Activated T-cell treated with anti-CD3 and anti-CD28 coated beads, Interleukin-2, amount 50 U/mL, for 72 hours (primary cell): ENCODE measurements at places on chromosomes 6 and 20. TPM values are rescaled to one million over a fixed set of nuclear protein-coding genes. Genes with fewer than 3 reads are reported as not detected.

GRCh38 chr20:50151034-50151743 is 2.3 kb downstream of the PEDS1 start:
- DNase-seq = no peak

DNA sequence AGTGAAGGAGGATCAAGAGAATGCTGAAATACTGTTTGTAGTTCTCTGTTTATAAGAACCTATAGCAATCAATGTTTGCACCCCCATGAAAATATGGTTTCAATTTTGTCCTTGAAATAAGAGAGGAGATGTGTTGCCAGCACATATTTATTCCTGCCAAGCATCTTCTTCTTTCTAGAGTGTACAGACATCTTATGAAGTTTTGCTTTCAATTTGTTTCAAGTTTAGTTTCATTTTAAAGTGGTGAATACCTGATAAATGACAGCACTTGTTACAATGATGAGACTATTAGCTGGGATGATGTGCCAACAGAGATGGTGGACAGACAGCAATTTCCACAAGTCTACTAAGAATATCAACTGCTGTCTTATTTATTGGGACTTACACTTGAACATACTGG is 39.2 kb upstream of the CENPW start:
- no peak for DNase-seq

- no peak for DNase-seq
These were observed 21.6 kb upstream of the FBXO9 start for GRCh38 chr6:53043581-53043980.

DNA sequence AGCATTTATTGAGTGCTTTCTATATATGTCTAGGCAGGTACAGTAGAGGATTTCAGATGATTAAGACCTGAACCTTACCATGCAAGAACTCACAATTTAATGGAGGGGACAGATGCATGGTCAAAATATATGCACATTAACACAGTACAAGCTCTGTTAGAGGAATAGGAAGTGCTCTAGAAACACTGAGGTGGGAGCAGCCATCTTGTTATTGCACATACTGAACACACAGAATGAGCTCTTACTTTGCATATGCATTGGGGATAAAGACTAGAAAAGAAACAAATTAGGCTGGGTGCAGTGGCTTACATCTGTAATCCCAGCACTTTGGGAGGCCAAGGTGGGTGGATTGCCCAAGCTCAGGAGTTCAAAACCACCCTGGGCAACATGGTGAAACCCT is 438.3 kb downstream of the UTRN start:
- no peak for DNase-seq

The SUMO4 gene
- 5.4 TPM for total RNA-seq

DNA sequence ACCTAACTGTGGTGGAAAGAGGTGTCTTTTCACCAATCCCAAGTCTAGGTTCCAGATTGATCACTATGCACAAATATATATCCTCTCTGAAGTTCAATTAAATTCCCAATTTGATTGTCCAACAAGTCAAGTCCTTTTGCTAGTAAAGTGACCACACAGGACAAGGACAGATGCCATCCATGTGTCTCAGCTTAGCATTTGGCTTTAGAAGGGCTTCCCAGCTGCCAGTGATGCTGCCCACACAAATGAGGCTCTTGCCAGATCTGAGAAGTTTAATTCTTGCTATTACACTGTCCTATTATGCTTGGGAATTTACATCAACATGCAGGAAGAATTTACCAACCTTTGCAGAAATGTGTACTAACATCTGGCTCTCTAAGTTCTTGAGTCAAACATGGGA is 108.5 kb downstream of the COL9A1 start:
- no peak for DNase-seq

DNA sequence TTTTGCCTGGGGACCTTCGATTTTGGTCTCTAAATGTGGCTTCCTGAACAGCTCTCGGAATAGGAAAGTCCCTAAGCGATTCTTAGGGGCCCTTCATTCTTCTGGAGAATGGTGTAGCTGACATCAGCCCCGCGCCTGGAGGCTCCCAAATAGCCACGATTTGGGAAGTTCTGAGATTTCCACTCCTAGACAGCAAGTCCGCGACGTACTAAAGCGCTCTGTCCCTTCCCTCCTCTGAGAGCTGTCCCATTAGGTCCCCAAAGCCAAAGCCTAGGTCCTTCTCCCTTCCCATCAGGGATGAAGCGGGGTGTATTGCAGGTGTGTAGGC is 756 bp downstream of the MOXD1 start:
- DNase-seq = no peak

- no peak for DNase-seq
These were observed 143.9 kb upstream of the ARID1B start for GRCh38 chr6:156633291-156633690.

The HDGFL1 gene
- not detected for total RNA-seq

DNA sequence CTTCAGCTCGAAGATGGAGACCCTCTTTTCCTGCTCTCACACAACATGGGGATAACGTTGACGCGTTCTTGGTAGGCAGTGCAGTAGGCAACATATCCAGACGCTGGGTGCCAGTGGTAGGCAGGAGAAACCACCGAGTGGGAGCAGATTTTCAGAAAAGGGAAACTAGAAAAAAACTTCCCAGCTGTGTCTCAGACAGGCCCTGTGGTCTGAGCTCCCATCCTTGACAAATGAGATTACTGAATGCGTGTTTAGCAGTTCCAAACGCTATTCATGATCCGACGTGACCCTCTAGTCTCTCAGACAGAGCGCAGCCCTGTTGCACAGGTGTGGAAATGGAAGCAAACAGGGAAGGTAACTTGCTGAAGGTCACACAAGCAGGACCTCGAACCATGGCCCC is 83.9 kb upstream of the DUSP22 start:
- DNase-seq = no peak

DNA sequence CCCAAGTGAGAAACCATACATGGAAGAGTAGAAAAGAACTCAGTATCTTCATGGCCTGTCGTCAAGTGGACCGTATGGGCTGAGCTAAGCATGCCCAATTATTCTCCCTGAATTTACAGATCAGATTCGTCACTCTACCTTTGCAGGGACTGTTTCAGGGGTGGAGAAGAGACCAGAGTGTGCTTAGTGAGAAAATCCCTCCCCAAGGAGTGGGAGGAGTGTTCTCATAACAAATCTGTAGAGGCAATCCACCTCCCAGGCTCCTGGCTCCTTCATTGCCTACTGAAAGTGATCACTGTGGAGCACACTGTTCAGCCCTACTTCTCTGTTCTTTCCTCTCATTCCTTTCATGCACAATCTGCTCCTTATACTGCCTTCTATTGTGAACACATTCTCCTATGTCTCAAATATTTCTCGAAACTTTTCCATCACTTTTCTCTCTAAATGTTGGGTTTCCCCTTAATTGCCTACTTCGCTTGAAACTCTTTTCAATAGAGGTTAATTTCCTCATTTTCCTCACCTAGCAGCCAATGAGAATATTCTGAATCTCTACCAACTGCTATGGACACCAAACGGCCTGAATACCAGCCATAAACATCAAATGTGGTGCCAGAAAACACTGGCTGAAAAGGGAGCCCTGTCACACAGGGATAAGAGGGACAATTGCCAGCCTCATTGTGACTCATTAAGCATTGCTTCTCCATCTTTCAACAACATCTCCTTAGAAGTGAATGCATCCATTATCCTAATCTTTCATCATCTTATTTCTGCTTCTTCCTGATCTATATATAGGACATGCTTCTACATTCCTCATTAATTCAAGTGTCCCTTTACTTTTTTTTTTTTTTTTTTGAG is 398.3 kb downstream of the UTRN start:
- no peak for DNase-seq
